ENCODE measurements at places on chromosomes 16 and 17.

DNA sequence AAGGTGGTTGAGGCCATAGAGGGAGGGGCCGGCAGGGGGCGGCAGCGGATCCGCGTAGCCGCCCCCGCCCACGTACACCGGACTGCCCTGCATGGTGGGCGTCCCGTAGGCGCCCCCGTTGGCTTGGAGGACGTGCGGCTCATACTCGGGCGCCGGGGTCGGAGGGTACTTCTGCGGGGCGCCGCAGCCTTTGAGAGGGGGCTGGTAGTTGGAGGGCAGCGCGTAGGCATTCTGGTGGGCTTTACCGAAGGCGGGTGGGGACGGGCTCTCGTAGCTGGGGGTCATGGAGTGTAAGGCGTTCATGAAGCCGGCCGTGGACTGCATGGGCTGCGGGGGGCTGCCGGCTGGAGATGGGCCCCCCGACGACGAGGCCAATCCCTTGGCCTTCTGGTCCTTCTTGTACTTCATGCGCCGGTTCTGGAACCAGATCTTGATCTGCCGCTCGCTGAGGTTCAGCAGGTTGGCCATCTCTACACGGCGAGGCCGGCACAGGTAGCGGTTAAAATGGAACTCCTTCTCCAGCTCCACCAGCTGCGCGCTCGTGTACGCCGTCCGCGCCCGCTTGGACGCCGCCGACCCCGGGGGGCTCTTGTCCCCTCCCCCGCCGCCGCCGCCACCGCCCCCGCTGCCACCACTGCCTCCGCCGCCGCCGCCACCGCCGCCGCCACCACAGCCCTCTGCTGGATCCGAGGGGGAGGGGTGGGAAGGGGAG, 5.7 kb upstream of the HOXB2 start:
- no peak for DNase-seq

- no peak for DNase-seq
Observed at GRCh38 chr17:34204402-34204801, 50.7 kb upstream of the CCL2 start.

DNA sequence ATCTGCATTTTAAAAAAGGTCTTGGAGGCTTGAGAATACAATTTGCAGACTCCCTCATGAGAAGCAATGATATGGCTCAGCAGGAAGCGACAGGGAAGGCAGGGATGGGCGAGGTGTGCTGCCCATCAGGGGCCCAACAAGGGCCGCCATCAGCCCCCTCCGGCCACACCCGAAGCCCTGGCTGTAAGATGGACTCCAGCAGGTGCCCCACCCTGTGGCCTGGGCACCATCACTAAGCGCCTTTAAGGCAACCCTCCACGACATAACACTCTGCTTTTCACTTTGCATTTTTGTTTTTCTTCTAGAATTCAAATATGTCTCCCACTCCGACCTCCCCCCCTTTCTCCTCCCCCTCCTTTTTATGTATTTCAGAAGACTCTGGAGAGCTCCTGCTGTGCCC, 52.2 kb upstream of the RCVRN start:
- no peak for DNase-seq

DNA sequence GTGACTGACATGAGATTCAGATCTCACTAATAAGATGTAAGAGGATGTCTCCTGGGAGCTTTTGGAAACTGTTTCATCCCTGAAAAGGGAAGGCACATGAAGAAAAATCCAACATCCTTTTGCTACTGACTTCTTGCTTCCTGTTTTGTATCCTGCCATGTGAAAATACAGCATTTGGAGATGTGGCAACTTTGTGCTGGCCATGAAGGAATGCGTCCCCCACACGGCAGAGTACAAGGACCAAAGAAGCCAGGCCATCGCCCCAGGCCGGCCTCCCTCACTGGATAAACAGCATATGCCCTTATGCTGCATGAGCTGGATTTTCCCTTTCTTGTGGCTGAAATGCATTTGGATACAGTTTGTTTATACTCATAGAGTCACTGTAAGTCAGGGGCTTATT, 5.5 kb upstream of the HASPIN start:
- no peak for DNase-seq

DNA sequence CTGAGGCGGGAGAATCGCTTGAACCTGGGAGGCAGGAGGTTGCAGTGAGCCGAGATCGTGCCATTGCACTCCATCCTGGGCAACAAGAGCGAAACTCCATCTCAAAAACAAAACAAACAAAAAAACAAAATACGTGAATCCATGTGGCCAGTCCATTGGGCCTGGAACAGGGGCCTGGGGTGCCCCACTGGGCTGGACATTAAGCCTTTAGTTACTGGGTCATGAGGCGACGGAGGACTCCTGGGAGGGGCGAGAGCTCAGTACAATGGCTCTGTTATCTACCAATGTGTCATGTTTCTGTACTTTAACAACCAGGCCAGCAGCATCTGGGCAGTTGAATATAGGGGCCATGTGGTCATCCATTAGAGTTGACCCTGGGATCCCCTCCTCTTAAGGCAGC, 18.9 kb upstream of the CLEC18A start:
- no peak for DNase-seq

DNA sequence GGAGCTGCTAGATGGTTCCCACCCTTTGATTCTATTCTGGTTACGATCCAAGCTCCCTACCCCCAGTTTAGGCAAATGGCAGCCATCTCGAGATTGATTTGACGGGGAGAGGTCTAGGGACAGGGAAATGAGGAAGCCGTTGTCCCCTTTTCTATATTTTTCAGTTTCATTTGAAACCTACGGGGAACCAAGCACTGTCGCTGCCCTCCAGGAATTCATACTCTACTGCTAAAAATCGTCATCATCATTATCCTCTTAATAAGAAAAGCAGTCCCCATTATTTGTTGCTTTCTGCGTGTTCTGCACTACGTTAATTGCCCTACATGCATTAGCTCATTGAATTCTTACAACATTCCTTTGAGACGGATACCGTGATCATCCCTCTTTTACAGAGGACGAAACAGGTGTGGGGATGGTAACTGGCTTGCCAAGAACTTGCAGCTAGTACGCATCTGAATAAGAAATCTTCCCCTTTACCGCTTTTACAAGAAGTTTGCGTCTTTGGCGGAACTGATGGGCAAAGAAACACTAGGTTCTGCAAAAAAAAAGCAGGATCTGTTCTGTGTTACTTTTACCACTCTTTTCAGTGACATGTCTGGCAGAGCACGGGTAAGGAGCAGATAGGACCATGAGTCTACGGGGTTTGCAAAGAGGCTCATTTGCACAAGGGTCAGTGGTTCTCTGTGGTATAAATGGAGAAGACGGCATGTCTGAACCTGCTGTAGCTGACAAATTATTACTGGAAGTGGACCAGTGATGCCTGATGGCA, 1.1 kb downstream of the CCP110 start:
- DNase-seq: no peak
